Psoas muscle (tissue), 8 donors: ENCODE measurements at places on chromosomes 4 and X. TPM values are rescaled to one million over a fixed set of nuclear protein-coding genes. Genes with fewer than 3 reads are reported as not detected.

GRCh38 chr4:7389101-7389701, 45.5 kb downstream of the PSAPL1 start:
- no peak for DNase-seq

DNA sequence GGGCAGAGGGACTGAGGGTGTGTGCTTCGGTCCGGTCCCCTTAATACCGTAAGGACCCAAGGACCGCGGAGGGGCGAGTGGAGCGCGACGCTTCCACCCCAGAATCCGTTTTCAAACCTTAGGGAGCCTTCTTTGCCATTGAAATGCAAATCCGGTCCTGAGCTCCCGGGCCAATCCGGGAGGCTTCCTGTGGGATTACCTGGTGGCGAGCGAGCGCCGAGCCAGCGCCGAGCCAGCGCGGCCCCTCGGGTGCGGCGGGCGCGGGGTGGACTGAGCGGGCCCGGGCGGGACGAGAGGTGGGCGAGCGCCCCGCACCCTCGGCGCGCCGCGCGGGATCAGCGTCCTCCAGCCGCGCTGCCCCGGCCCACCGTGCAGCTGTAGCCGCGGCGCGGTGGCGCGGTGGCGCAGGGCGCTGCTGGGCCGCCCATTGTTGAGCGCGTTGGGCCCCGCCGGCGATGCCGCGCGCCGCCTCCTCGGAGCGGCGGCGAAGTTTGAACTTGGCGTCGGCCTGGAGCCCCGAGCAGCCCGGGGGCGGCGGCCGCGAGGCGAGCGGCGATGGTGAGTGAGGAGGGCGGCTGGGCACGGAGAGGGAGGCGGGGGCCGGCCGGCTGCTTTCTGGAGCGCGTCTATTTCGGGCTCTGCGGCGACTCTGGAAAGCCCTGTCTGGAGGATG, 208.7 kb downstream of the SOWAHB start:
- DNase-seq, result peak; percentile 30

DNA sequence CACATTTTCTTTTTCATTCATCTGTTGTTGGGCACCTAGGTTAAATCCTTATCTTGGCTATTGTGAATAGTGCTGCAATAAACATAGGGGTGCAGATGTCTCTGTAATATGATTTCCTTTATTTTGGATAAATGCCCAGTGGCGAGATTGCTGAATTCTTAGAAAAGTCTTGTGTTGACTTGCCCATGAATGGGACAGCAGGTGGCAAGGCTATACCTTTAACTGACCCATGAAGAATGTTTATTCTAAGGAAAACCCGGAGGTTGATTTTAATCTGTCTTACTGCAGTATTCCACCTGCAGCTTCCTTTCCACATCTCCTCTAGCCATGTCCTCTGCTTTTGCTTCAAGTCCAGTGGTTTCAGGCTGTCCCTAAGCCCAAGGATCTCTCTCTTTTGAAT, 220.6 kb downstream of the SNCA start:
- DNase-seq, result no peak

DNA sequence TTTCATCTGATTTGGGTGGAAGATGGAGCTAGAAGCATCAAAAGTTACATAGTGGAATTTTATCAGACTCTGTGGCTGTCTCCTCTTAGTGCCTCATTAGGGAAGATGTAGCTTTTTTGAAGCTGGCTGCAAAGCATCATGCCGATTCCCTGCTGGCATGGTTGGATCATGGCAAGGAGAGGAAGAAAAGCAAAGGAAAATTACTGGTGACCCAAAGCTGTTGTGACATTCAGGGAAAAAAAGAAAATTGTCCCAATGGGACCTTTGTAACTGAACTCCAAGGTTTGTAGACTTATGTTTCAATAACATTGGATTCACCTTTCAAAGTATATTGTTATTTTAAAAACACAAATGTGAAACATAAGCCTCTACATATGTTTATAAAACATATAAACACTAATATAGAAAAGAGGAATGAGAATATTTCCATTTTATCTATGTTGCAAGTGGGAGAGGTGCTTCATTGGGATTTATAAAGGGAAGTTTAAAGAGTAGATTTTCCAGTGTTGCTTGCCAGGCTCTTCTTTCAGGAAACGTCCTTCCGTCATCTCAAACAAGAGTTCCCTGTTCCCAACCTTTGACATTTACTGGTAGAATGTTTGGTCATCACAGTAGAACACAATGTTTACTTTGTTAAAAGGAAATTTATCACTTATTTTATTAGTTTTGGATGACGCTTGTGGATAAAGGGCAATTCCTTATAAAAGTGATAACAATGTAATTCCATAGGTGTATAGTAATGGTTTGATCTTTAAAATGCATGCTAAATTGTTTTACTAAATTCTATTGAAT, 190.1 kb upstream of the GPRIN3 start:
- DNase-seq, result no peak

DNA sequence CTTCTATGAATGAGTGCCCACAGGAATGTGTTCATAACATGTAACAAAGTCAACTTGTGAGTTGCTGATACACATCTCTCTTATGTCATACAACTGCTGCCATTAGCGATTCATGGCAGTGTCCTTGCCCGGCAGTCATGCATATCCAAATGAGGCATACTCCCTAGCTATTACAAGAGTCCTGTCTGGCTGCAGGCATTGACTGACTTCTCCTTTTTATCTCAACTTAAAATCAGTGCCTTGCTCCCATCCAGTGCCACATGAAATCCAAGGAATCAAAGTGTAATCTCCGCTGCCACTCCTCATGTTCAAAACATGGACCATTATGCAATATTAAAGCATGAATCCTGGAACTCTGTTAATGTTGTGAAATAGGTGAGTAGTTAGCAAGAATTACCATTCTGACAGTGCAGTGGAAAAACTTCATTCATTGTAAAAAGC, 348.9 kb upstream of the FTHL17 start:
- DNase-seq, result no peak

DNA sequence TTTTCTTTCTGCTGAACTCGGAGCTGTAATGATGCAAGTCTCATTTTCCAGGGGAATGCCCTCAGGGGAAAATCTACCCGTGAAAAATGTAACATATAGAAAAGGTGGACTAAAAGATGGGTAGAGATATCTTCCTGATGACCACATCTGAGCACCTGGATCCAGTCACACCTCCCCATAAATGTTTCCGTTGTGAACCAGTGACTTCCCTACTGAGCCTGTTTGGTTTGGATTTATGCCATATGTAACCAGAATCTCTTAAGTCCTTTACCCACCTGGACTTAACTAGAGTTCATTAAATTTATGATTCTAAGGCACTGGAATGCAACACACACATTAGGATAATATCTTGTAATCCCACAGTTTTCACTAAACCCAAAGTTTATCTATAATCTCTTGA, 171.1 kb downstream of the ZNF330 start:
- no peak for DNase-seq

DNA sequence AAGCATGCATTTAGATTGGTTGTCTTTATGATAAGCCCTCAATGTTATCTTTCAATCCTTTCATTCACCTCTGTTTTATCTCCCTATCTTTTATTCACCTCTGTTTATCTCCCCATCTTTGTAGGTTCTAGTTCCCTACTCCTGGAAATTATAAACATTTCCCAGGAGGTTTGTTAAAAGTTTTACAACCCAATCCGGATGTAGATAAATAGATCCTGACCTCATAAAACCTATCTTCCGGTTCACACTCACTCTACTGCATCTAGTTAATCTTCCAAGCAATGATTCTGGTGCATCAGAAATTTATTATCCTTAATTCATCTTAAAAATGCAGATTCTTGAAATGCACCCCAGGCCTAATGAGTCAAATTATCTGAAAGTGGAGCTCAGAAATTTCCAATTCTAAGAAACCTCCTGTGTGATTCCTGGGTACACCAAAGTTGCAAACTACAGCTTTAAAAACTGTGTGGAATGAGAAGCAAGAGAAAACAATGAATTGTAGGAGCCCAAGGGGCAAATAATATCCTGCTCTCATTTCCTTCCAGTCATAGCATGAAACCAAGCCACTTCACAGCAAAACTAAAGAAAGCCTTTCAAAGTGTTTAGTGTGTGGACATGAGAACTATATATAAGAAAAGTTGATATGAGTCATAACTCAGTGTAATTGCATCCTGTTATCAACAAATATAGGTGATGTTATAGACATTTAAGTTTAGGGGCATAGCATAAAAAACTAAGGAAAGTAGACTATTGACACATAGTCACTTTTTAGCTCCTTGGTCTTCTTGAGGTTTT, 51.1 kb upstream of the UGT8 start:
- no peak for DNase-seq

Gene SOX3
- not detected for polyA plus RNA-seq

Gene MAB21L2
- not detected for polyA plus RNA-seq

Gene PSAPL1
- polyA plus RNA-seq, result not detected

Gene AFF1
- 171 TPM for polyA plus RNA-seq

Gene PASD1
- polyA plus RNA-seq, result not detected

Gene GAGE1
- not detected for polyA plus RNA-seq

Gene PNMA3
- polyA plus RNA-seq, result 0.04 TPM

DNA sequence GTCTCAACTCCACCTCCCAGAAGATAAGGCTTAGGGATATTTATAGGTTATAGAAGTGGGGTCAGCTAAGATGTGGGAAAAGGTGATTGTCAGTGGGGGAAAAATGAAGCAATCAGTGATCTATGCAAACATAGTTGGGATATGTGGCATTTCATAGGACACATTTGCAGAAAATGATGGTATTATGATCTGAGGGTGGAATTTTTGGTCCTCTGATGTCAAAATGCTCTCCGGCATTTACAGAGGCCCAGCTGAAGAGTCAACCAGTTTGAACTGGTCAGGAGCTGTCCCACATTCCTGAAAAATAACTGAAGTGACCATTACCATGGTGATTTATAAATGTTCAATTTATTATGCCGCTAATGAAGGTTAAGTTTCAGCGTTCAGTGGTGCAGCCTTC, 12.2 kb upstream of the HPGD start:
- DNase-seq, result no peak

DNA sequence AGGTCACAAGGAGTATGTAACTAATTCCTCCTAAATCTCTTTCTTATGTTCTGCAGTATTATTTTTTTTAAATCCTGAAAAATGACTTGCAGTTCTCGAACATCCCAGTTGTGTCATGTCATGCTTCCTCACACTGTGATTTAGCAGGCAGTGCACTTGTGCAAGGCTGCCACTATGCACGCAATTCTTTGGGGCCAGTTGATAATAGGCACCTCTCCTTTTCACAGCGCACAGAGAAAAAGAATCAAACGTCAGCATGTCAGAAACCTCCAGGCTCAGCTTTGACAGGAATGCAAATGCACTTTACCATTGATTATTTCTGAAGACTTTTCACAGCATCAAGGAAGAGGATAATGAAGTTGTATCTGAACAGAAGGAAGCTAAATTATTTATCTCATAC, 62.9 kb downstream of the FGF13 start:
- no peak for DNase-seq

Gene CDKL2
- 0.40 TPM for polyA plus RNA-seq

Gene NSUN7
- not detected for polyA plus RNA-seq

Gene SH3RF1
- polyA plus RNA-seq, result 4.8 TPM

Gene NDST3
- polyA plus RNA-seq, result not detected

DNA sequence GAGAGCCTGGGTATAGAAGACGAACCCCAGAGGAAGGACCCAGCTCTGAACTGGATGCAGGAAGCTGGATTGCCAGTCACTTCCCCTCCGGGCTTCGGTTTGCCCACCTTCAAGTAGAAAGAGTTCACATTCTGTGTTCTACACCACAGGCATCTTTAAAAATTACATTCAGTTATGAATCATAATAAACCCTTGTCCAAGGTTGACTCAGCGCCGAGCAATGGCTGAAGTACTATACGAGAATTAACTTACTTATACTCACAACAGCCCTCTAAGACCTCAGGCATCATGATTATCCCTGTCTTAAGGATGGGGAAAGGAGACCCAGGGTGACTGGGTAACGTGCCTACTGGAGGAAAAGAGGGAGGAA, 72.5 kb downstream of the EVC2 start:
- no peak for DNase-seq

DNA sequence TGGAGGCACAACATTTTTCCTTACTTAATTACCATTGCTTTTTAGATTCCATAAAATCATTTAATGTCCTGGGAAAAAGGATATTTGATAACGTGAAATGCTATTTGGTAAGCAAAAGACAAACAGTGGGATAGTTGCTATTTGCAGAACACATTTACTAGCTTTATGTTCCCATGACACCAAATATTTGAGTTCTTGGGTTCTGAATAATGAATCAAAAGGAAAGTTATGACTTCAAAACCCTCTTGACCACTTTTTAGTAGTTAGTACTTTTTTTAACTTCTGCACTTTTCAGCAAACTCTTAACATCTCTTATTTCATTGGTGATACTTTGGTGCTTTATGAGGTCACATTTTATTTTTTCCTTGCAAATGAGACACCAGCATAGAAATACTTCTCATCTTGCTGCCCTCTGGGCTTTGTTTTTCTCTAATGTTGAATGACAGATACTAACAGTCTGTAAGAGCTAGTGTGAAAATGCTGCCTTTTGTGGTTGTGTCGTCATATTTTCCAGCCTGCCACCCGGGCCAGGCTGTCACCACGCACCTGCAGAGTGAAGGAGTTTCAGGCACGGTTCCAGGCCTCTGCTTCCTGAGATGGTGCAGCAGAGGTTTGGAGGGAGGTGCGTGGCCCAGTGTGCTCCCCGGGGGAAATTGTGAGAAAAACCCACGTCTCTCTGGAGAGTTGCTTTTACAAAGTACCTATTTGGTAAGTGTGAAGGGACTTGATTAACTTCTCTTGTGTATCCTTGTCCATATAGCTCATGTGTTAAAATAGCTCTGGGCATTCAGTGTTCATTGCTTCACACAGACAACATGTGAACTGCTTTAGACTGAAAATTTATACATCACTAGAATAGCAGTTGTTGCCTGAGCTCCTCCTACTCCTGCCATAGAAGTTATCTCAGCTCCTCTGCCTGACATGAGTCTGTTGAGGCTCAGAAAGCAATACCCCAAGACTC, 34.7 kb downstream of the MSL3 start:
- no peak for DNase-seq

- DNase-seq, result no peak
These were observed 104.6 kb upstream of the MXRA5 start for GRCh38 chrX:3450881-3451570.

DNA sequence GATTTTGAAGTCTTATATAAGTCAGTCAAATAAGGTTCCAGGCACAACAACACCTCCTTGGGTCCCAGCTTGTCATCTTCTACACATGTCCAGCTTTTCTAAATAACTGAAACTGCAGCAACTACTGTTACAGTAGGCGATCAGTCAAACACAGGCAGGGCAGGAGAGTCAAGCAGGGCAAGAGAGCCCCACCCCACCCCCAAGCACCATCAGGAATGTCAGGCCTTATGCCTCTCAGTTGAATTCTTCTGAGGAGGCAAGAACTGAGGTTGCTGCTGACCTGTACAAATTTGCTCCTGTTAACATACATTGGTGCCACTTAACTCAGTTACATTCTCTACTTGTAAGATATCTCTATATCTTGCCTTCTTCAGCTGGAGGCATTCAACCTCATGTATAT, 608.8 kb upstream of the PCDH10 start:
- no peak for DNase-seq

DNA sequence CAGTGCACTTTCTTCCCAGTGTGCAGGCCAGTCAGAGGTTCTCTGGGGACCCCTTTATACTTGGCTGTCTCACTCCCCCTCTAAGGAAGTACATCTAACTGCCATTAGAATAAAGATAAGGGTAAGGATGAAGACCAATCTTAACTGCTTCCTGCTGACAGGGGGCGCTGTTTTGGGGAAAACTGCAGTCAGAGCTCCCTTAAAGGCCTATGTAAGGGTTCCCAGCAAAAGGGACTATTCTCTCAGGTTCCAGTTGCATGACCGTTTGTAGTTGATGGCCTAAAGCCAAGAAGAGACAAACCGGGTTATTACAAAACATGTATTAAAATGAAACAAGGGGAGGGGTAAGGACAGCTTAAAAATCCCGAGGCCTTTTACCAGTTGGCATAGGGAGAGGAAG, 115.6 kb upstream of the SPIN4 start:
- no peak for DNase-seq
